Stimulated activated CD4-positive, alpha-beta T cell treated with anti-CD3 and anti-CD28 coated beads, Interleukin-15, amount 100 ng/mL, for 48 hours (primary cell): ENCODE measurements at places on chromosomes 3 and 15.

GRCh38 chr3:159417761-159418160, 570.9 kb upstream of the IL12A start:
- no peak for DNase-seq

DNA sequence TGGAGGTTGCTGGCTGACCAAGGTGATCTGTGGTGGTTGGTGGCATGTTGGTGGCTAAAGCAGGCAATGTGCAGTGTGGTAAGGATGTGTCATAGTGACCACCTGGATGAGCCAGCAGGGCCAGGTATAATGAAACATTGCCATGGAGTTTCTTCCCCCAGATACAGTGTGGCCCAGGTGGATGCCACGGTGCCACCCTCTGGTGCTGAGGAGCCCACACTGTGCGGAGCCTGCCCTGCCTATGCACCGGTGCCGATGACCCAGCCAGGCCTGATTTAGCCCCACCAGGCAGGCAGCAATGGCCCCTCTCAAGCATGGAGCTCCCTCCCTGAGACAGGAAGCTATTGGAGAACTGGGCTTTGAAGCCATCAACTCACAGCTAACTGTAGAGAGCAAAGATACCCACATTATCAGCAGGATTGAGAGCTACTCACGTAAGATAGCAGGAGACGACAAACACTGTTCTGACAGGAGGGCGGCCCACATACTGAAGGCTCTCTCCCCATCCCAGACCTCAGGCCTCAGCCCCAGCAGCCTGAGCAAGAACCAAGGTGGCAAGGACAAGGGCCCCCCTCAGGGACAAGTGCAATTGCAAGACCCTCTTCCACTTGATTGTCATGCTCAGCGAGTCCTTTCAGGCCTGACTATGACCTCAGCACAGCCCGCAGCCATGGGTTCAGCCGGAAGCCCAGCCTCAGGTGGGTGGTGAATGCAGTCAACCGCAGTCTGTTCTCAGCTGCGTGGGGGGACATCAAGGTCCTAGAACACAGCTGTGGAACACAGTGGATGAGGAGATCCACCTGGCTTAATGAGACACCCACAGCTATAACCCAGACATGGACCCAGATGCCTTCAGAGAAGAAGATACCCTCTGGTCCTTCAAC, 82.8 kb upstream of the CDV3 start:
- peak; percentile 73 for DNase-seq

DNA sequence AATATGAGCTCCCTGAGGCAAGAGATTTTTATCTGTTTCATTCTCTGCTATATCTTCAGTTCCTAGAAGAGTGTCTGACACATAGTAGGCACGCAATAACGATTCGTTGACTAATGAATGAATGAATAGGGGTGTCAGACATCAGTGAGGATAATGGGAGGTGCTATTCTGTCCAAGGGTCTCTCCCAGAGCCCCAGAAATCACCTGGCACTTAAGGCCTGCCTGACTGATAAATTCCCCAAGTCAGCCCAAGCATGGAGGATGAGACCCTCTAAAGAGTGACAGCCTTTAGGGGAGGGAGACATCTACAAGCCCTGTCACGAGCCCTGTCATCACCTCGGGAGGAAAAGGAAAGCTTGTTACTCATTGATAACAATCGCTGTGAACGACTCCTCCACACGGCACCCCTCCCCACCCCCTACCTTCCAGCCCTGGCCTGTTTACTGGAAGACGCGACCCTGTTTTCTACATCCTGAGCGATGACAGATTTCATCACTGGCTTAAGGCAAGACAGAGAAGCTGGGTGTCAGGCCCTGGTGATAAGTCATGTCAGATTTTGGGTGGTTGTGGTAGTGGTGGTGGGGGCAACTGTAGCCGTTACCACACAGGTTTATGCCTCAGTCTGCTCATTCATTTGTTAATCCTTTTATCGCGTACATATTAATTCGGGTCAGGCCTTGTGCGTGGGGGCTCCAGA, 23.1 kb downstream of the BHLHE40 start:
- peak; percentile 57 for DNase-seq

- no peak for DNase-seq
These were observed 387.3 kb upstream of the RARB start for GRCh38 chr3:25040748-25041147.

- no peak for DNase-seq
These were observed 44.3 kb upstream of the ZNF385D start for GRCh38 chr3:21795152-21795837.

DNA sequence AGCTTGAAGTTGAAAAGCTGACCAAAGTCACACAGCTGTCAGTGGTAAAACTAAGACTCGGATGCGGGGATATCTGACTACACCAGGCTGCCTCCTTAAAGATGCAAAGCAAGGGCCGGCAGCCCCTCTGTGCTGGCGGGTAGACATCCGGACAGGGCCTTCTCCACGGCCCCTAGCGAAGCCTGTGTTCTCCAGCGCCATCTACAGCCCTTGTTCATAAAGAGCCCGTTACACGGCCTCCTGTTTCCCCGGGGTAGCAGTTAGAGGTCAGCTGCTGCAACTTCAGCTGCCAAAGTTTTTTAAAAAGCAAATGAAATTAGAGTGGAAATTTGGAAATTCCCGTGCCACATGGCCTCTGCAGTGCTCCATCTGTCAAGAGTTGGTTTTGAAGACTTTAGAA, 383.0 kb downstream of the TBL1XR1 start:
- DNase-seq: peak; percentile 18

GRCh38 chr15:76642671-76643070, 262.5 kb downstream of the SCAPER start:
- DNase-seq: no peak

DNA sequence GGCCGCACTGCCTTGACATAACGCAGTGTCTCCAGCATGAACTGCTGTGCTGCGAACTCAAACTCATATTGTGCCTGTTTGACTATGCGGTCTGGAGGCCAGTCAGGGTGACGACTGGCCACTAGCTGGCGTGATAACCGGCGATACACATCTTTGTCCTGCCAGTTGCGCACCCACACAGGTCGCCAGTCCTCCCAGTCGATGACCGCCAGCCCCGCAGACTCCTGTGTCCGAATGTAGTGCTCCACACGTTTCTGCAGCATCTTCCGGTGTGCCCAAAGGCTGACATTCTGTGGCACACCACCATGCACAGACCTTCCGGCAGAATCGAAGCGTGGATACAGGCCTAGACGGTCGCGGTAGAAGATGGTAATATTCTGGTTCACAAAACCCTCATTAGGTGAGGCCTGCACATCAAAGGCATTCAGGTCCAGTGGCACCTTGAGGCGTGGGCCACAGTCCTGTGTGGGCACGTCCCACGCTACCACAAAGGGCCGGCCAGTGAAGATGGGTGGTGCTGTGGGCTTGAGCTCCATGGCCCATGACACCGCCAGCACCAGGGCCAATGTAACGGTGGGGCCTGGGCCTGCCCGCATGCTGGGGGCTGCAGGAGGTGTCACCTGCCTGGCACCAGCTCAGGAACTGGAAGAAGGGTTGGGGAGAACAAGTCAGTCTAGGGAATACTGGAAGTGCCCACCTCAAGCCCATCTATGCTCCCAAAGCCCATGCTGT, 2.5 kb downstream of the HYAL2 start:
- DNase-seq: no peak

- DNase-seq: no peak
These were observed 21.9 kb downstream of the NRROS start for GRCh38 chr3:196661400-196661799.

- no peak for DNase-seq
These were observed 13.2 kb upstream of the SLC2A2 start for GRCh38 chr3:171039674-171040073.

DNA sequence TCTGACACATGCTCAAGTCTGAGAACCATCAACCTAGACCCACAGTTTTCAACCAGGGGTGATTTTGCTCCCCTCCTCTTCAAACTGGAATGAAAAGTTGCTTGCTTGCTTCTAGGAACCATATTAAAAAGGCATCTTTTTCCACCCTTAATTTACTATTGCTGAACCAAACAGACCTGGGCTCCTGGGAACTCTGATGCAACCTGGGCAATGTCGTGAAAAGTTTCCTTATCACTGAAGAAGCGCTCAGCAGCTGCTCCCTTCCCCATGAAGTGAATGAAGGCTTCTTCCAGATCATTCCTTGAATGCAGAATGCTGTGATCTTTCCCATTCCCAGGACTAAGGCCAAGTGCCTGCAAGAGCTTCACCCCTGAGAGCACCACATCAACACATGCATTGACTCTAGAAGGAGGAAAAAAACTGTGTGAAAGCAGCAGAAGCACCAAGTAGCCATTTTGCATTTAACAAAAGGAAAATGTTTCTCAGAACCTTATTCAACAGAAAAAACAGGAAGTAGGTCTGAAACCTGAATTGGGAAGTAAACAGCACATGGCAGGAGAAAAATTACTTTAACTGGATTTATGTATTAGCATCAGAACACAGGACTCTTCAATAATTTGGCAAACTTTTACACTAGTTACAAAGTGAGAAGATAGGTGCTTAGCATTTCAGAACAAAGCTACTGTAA, 8.7 kb downstream of the ADPGK start:
- no peak for DNase-seq

DNA sequence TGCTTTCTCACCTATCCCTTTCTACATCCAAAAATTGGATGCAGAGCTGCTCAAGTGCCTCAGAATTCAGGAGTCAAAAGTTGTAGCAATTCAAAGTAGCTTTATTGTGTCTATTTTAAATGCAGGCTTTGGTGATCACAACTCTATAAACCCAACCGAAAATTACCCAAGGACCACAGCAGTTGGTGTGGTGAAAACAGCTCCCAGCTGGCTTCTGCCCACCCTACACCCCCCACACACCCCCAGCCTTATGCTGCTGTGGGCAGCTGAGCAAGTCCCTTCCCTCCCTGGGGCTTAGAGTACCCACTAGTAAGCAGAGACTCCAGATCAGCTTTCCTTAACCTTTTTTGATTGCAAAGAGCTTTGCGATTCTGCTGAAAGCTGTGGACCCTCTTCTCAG, 5.8 kb upstream of the HES1 start:
- DNase-seq: no peak

DNA sequence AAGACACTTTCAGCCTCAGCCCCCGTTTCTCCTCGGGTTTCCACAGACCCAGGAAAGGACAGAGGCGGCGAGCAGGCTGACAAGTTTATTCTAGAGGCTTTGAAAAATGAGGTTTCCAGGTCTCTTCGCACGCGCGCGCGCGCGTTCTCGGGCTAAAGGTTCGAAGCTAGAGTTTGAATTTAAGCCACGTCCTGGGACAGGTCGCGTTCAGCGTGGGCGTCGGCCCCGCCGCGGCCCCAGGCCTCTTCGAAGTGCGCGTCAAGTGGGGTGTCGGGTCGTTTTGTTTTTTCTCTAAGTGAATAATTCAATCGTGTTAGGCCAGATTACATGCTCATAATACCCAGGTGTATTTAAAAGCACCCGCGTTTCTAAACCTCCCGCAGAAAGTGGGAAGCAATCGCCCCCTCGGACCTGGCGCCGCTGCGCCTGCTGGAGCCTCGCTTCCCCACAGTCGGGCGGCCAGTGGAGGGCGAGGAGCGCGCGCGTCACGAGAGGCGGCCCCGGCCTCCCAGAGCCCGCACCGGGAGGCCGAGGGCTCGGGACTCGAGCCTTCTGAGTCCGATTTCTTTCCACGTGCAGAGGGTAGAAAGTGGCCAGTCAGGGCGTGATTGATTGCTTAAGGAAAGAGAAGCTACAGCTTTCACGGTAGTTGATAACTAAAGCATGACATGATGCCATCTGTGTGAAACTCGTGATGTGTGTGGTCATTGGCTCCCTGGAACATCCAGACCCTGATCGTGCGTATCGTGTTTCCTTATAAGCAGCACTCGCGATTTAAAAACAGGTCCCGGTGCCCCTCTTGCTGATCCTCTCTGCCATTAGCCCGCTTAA, 15.8 kb upstream of the SOX2 start:
- no peak for DNase-seq

GRCh38 chr3:187906416-187906815, 161.1 kb upstream of the BCL6 start:
- no peak for DNase-seq

GRCh38 chr3:159253860-159254259, 452.0 kb downstream of the MFSD1 start:
- no peak for DNase-seq

DNA sequence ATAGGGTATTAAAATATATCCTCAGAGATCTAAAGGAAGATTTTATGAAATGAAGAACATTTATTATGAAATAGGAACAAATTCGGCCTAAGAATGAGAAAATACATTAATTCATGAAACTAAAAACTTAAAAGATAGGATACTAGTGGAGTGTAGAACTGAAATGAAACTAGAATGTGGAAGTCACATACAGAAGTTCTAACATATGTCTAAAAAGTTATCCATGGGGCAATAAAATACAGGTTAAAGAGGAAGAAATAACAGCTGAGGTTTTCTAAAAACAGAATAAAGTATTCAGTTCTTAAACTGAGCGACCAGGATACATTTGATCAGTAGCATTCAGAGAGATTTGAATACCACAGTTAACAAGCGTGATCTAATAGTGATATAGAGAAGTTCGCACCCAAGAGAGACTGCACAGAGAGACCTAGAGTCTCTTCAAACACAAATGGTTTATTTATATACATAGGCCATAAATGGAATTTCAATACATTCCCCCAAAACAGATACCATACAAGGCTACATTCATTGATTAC, 85.9 kb downstream of the FEZF2 start:
- no peak for DNase-seq

- no peak for DNase-seq
These were observed 24.0 kb upstream of the SLC6A6 start for GRCh38 chr3:14378415-14378814.

DNA sequence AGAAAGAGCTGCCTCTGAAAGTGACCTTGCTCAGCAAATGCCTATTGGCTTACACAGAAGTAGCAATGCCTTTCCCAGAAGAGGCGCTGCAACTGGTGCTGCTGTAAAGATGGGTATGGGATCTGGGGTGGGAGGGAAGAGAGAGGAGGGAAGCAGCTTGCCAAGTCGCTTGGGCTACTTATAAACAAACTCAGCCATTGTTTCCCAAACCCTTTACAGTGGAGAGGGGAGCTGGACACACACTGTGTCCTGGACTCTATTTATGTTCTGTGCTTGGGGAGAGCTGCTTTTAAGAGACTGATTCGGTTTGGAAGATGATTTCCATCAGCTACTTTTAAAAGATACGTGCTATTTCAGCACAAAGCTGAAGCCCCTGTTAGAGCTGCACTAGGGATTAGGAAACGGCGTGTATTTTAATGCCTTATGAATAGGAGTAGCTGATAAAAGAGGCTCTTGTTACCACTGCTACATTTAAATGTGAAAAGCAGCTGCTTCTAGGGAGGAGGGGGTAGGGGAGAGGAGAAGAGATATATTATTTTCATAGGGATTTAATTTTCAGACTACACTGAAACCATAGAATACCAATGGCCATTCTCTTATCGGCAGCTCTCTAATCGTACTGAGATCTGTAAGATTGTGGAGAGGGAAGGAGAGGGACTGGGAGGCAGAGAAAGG, 440.6 kb downstream of the MCTP2 start:
- DNase-seq: no peak

- no peak for DNase-seq
These were observed 75.7 kb downstream of the GMPS start for GRCh38 chr3:155946178-155946577.

DNA sequence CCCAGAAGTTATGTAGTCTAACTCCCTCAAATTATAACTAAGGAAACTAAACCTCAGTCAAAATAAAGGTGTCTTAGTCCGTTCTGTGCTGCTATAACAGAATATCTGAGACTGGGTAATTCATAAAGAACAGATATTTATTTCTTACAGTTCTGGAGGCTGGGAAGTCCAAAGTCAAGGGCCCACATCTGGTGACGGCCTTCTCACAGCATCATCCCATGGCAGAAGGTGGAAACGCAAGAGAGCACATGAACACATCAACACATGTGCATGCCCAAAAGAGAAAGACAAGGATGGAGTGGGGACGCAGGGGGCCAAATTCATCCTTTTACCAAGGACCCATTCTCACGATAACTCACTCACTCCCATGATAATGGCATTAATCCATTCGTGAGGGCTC, 73.1 kb downstream of the PCOLCE2 start:
- no peak for DNase-seq
